Left ventricle myocardium superior (tissue), 1 donor: ENCODE measurements at places on chromosomes 11 and 22.
A peak's percentile ranks its signal among the peaks of the same experiment; 100 is the strongest.

- DNase-seq: peak; percentile 87
Measured at GRCh38 chr11:125376117-125376516, 119.9 kb downstream of the FEZ1 start.

- peak; percentile 82 for DNase-seq
Measured at GRCh38 chr22:49929211-49929979, 11.0 kb downstream of the CRELD2 start.

- no peak for DNase-seq
Measured at GRCh38 chr22:26477341-26477731, 6.2 kb downstream of the HPS4 start.

DNA sequence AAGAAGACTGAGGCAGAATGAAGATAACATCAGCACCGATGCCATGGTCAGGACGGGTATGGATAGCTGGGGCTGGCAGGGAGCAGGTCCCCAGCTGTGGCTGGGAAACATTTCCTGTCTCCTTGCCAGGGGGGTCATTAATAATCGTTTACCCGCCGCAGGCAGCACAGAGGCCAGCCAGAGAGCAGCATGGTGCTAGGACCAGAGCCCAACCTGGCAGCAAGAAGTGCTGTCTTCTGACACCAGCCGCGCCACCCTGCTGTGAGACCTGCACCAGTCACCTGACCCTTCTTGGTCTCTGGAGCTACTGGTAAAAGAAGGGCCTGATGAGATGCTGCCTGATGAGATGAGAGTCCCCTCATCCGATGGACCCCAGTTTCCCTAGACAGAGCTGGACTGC, 36.3 kb downstream of the PDE2A start:
- DNase-seq: no peak

DNA sequence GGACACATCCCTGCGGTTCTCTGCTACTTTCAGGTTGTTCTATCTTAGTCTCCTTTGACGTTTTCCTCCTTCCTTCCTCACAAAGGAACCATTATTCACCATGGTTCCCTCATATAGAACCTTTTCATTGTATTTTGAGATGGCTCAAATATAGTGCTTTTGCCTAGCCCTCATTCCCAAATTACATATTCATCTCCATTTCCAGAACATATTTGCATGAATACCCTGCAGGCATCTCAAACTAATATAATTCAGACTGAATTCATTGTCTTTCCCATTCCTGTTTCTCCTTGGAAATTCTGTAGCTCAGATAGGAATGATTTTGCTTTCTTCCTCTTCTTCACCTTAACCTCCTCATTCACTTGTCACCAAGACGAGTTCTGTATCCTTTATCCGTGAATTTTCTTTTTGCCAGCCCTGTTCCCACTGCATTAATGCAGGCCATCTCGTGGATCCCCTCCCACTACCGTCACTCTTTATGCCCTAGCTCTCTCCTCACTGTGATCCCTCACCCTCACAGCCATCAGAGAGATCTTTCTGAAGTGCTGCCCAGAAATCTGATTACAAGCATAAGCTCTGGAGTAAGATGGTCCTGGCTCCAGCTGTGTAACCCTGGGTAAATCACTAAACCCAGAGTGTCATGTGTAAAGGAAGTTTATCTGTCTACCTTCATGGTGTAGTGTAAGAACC, 23.3 kb downstream of the PIWIL4 start:
- DNase-seq: no peak

GRCh38 chr11:83272627-83273026, 13.5 kb downstream of the CCDC90B start:
- DNase-seq: no peak

DNA sequence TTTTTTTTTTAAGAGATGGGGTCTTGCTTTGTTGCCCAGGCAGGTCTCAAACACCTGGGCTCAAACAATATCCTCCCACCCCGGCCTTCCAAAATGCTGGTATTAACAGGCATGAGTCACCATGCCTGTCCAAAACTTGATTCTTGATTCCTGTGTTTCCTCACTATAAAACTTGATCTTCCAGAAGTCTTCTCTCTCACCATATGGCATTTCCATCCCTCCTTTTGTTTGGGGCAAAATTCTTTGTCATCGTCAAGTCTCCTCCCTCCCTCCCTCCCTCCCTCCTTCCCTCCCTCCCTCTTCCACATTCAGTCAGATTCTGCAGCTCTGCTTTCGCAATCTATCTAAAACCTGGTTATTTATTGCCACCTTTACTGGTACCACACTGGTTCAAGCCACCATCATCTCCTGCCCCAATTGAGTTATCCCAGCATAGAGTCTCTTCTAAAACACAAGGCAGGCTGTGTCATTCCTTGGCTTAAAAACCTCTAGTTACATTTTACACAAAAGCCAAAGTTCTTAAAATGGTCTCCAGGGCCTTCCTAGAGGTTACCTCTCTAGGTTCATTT, 65.0 kb upstream of the HORMAD2 start:
- no peak for DNase-seq

- DNase-seq: no peak
Measured at GRCh38 chr11:70698871-70699270, 300.5 kb downstream of the CTTN start.

DNA sequence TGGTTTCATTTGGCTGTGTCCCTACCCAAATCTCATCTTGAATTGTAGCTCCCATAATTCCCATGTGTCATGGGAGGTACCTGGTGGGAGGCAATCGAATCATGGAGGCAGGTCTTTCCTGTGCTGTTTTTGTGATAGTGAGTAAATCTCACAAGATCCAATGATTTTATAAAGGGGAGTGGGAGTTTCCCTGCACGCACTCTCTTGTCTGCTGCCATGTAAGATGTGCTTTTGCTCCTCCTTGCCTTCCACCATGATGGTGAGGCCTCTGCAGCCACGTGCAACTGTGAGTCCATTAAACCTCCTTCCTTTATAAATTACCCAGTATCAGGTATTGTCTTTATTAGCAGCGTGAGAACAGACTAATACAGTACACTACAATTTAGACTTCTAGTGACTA, 67.5 kb upstream of the LINC01488 start:
- peak; percentile 0 for DNase-seq

DNA sequence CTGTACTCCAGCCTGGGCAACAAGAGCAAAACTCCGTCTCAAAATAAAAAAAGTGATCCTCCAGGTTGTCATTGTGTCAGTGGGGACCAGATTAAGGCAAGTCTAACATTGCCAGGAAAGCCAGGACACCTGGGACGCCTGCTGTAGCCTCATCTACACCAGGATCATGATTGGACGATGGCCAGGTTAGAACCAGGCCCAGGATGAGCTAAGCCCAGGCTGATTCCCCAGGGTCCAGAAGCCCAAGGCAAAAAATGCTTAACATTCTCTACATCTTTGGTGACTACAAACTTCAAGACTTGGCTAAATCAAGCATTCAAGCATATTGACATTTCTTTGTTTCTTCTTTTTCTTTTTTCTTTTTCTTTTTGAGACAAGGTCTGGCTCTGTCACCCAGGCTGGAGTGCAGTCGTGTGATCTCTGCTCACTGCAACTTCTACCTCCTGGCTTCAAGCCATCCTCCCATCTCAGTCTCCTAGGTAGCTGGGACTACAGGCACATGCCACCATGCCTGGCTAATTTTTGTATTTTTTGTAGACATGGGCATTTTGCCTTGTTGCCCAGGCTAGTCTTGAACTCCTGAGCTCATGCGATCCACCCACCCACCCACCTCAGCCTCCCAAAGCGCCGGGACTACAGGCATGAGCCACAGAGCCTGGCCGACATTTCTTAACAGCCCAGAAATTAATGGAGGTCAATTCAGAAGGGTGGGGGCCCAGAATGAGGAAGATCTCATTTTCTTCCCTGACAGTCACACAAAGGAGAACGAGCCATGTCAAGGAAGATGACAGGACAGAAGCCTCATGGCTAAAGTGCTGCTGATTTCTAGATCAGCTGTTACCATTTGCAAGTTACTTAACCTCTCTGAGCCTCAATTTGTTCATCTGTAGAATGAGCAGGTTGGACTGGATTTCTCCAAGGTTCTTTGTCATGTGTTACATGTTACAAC, 12.5 kb upstream of the PTPRJ start:
- DNase-seq: no peak

GRCh38 chr22:26320447-26320846, 108.6 kb upstream of the ASPHD2 start:
- no peak for DNase-seq

DNA sequence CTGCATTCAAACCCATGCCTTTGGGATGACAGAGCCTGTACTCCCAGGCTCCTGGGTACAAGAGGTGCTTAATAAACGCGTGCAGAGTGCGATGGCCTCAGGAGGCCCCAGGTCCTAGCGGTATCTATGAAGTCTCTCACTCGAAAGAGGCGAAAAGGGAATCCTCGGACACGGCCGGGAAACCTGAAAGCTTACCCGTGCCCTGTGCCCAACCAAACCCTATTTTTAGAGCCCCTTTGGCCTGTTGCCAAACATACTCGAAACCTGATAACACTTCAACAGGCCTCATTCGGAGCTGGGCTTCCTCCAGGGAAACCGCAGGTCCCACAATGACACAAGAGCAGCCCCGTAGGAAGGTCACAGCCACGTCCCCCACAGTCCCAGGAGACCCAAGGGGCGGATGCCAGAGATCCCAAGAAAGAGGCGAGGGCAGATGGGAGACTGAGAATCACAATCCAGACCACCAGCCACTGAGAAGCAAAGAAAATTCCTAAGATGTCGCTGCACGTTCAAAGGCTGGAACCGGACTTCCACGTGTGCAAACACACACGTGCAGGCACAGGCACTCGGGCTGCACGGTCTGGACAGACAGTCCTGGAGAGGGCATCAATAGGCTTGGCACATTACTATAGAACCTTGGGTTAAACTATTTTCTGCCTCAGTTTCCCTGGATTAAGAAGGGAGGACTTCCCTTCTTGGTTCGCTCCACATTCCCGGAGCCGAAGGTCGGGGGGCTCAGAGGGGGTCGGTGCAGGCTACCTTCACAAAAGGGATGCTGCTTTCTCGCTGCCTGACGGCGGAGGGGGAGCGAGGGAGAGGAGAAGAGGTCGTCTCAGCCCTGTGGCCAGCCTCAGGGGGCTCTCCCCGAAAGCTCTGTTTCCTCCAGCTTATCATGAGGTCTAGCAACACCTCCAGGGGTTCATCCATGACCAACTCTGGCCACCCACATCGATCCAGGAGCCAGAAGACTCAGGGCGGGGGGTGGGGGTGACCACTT, 8.2 kb downstream of the PDGFB start:
- DNase-seq: peak; percentile 74

DNA sequence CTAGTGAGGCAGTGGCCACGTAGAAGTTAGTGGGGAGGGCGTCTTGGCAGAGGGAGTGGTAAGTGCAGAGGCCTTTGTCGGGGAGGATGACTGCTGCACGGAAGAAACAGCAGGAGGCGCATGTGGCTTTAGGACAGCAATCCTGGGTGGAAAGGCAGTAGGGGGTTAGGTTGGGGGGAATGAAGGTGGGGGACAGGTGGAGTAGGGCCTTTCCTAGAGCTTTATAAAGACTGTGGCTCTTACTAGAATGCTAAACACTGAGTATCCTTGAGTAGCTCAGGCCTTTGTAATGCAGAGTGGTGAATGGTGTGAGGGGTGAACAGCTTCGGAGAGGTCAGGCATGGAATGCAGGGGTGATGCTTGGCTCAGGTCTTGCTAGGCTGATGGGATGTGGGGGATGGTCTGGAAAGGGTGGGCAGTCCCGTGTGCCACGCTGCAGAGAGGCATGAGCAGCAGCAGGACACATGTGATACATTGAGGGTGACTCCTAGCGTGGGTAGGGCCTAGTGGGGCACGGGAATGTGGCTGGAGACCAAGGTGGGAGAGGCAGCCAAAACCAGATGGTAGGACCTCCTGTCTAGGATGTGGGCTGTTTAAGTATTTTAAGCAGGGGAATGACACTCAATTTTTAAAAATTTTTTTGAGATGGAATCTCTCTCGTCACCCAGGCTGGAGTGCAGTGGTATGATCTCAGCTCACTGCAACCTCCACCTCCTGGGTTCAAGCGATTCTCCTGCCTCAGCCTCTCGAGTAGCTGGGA, 19.2 kb downstream of the AP2A2 start:
- DNase-seq: no peak

- no peak for DNase-seq
Measured at GRCh38 chr11:1774886-1775285, 11.2 kb upstream of the CTSD start.

GRCh38 chr22:32874976-32875375, 73.5 kb downstream of the TIMP3 start:
- no peak for DNase-seq

DNA sequence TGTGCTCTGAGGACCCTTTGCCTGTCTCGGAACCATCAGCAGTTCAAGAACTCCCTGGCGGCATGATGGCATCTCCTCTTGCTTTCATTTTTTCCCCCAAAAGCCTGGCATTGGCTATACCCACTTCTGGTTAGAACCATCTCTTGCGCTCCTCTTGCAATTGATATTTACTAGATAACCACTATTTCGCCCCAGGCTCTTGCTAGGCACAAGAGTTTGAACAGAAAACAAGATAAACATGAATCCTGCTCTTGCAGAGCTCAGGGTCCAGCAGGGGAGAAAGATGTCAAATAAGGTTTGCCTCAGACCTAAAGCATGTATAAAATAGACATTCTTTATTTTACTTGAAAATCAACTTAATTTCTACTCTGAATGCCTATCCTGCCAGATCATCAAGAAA, 33.1 kb downstream of the SLCO2B1 start:
- DNase-seq: no peak

- no peak for DNase-seq
Measured at GRCh38 chr22:38284042-38284402, 11.2 kb upstream of the TMEM184B start.

DNA sequence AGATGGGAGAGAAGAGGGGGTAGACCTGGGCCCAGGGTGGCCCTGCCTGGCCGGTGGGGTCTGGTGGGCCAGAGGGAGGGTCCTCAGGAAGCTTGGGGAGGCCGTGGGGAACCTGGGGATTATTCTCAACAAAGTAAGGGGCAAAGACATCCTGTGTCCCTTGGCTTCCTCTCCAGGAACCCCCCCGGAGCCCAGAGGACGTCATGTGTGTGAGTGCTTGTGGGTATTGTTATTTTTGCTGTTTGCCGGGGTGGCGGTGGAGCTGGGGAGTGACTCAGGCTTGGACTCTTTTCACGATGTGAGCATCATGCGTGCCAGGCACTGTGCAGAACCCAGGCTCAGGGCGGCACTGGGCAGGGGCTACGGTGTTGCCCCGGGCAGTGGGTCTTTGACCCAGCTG, 982 bp upstream of the SHANK3 start:
- DNase-seq: no peak

DNA sequence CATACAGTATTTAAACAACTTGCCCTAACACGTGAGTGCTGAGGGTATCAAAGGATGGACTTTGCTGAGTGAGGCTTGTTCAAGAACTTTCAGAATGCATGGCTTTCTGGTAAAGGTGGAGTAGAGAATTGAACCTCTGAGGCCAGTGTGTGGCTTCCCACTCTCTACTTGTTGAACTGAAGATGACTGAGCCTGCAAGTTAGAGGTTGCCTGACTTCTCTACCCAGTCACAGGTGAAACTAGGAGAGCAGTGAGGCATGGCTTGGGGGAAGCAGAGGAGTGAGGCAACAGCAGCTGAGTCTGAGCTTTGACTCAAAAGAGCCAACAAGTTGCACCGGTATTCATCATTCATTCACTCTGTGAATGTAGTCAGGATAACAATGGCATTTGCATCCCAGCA, 256.4 kb upstream of the SESN3 start:
- no peak for DNase-seq

GRCh38 chr22:44243761-44244160, 63.0 kb downstream of the PARVG start:
- no peak for DNase-seq
